ENCODE measurements at places on chromosomes 5 and 9.
A peak's percentile ranks its signal among the peaks of the same experiment; 100 is the strongest.

- no peak for DNase-seq
Measured at GRCh38 chr9:22005021-22005701, 3.9 kb downstream of the CDKN2B start.

DNA sequence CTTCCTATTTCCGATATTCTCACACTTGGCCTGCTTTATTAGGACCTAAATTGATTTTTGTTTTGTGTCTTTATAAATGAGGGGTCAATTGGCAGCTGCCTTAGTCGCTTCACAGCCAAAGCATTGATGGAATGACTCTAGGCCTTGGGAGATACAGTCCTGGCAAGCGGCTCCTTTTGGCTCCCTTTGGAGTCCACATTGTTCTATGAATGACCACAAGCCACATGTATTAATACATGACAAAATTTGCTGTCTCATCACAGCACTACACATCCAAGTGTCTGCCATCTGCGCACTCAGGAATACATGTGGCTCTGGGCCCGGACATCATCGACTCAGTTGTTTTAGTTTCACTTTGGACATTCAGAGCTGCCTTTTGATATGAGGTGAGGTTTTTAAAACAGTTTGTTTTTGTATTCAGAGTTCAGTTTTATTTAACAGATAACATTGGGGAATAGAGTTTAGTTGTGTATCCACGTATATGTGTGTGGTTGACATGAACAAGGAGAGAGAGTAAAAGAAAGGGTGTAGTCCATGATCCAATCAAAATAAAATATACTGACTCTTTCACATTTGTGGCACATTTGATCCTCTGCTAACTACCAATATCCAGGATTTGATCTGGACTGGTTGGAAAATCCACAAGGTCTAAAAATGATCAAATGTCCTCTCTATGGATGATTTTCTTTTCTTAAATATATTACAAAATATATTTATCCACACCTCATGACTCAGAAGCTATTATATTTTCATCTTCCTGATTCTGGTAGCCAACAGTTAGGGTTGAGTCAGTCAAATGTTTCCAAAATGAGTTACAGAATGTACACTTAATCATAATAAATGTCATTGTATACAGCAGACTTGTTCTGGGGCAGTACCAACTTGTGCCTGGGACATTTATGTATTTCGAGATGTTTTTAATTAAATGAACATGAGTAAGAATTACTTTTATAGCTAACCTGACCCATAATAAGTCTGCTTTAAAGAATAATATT lies 114.0 kb upstream of the MTAP start:
- DNase-seq = no peak

GRCh38 chr5:150353032-150353675 lies 4.3 kb upstream of the TCOF1 start:
- DNase-seq = no peak

- no peak for DNase-seq
Measured at GRCh38 chr9:76944011-76944410, 38.1 kb upstream of the PRUNE2 start.

GRCh38 chr9:128323212-128323730 lies 632 bp downstream of the COQ4 start:
- DNase-seq = no peak

GRCh38 chr5:125014202-125014601 lies 267.8 kb upstream of the ZNF608 start:
- DNase-seq = no peak

DNA sequence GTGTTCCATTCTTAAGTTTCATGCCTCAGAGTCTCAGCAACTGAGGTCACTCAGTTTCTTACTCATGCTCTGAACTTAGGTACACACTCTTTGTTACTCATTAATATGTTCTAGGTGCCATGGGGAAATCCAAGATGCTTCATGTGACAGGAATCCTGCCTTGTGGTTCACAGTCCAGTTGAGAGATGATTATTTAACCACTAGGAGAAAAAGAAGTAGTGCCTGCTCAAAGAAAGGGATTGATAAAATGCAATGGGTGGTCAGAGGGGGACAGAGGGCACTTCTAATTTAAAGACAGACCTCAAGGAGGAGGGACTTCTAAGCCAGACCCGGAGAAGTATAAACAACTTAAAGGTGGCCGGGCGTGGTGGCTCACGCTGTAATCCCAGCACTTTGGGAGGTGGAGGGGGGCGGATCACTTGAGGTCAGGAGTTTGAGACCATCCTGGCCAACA lies 69.0 kb downstream of the UGCG start:
- DNase-seq = no peak

GRCh38 chr9:36037549-36038122 lies 923 bp downstream of the RECK start:
- no peak for DNase-seq

GRCh38 chr9:86792136-86792535 lies 155.2 kb downstream of the GAS1 start:
- DNase-seq = no peak

- no peak for DNase-seq
Measured at GRCh38 chr5:152634586-152634985, 229.5 kb upstream of the NMUR2 start.

DNA sequence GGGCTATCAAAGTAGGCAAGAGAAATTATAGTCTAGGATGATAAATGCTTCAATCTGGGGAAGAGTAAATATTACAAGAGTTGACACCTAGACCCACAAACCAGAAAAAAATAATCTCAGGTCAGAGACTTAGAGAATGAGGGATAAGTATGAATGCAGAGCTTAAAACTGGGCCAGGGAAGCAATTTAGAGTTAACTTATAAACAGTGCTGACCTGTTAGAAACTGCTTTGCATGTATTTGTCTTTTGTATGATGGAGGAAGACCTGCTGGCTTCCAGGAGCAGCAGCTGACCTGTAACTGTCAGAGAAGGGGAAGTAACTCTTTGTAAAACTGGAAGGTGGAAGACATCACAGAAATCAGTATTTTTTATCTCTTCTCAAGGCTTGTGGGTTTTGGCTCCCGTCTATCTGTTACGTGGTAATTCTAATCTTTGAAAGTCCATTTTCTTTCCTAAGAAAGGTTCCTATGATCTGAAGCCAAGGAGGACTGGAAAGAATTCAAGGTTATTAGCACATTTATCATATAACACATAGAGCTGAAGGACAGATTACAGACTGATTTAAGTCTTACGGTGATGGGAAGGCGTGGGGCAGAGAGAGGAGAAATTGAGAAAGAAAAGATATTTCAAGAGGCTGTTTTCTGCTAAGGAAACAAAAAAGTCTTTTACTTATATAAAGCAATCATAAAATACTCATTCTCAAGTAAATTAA lies 114.7 kb upstream of the ADAMTS19 start:
- DNase-seq = no peak

DNA sequence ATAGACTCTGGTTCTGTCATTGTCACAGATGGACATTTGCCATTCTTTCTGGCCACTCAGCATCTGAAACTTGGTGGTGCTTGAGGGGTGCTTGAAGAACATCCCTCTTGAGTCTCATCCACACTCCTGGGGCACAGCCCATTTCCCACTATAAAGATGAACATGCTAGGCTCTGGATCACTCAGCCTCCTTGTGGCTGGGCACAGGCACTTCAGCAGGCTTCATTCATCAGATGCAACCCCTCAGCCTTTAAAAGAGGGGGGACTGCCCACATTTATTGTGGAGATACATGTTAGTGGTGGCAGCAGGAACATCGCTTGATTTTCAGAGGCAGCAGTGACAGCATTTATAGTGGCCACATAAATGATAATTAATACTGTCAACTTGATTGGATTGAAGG lies 124.7 kb upstream of the NIPBL start:
- DNase-seq = no peak

- no peak for DNase-seq
Measured at GRCh38 chr9:135810806-135811575, 96.4 kb downstream of the CAMSAP1 start.

DNA sequence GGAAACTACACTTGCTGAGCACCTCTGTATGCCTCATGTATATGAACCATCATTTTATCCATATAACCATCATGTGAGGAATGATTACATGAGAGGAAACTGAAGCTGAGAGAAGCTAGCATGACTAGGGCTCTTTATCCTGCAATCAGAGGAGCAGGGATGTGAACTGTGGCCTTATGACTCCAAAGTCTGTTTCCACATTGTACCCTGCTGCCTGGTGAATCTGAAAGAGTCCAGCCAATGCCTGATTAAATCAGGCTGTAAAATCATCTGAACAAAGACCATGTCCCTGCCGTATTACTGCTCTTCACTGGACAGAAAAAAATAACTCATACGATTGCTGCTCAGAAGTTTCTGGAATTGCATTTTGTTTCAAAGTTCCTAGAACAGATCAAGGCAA lies 67.0 kb downstream of the LPAR1 start:
- DNase-seq = no peak

- DNase-seq = peak; percentile 0
Measured at GRCh38 chr9:15104826-15105420, 194.7 kb upstream of the FREM1 start.

DNA sequence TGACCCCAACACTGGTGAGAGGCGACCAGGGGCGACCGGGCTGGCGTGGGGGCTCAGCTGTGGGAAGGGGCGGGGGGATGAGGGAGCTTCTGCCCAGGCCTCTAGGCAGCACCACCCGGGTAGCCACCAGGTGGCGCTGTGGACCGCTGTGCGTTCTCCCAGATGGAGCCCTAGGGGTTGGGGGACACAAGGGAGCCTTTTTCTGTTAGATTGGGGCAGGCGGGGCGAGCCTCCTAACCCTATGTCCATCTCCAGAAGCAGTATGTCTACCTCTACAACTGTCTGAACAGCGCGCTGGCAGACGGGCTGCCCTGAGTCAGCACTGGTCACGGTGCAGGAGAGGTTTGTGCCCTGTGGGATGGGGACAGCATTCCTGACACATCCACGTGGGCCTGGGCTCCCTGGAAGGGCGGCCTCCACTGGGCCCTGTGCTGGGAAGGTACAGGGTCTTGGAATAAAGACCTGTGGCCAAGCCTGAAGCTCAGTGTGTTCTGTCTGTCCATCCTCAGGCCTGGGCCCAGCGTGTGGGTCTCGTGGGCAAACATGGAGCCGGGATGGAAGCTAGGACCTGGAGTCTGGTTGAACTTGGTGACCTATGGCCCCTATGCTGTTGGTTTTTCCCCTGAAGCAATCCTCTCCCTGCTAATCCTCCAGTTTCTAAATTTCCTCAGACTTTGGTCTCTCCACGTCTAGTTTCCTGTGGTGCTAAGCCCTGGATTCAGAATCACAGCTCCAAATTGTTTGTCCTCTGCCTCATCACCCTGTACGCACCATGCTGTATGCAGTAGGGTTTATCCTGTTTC lies 23.1 kb upstream of the SPTLC1 start:
- peak; percentile 13 for DNase-seq

DNA sequence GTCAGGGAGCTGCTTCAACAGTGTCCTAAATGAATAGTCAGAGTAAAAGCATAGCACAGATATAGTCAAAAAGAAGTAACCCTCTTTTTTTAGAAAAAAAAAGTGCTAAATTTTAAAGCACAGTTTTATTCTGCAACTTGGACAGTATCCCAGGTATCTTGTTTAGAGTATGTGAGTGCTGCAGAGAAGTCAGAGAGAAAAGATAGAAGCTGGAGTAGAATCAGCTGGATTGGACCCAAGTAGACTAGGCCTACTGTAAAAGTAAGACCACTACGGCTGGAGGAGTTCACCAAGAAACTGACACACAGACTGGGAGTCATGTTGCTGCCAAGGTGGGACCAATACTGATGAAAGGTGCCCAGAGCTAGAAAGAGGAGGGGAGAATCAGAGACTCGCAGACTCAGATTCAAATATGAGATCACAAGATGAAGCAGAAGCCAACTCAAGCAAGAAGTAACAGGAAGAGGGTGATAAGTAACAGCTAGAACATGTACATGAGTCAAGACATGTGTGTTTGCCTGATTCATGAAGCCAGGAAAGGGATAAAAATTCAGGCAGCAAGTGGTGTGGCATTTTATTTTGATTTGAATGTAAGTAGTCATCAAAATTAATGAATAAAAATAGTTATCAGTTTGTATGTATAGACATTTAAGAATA lies 25.6 kb upstream of the TUSC1 start:
- no peak for DNase-seq

- no peak for DNase-seq
Measured at GRCh38 chr9:100724886-100725285, 147.0 kb downstream of the CAVIN4 start.

GRCh38 chr5:138440159-138441073 lies 1.6 kb downstream of the REEP2 start:
- DNase-seq = no peak

DNA sequence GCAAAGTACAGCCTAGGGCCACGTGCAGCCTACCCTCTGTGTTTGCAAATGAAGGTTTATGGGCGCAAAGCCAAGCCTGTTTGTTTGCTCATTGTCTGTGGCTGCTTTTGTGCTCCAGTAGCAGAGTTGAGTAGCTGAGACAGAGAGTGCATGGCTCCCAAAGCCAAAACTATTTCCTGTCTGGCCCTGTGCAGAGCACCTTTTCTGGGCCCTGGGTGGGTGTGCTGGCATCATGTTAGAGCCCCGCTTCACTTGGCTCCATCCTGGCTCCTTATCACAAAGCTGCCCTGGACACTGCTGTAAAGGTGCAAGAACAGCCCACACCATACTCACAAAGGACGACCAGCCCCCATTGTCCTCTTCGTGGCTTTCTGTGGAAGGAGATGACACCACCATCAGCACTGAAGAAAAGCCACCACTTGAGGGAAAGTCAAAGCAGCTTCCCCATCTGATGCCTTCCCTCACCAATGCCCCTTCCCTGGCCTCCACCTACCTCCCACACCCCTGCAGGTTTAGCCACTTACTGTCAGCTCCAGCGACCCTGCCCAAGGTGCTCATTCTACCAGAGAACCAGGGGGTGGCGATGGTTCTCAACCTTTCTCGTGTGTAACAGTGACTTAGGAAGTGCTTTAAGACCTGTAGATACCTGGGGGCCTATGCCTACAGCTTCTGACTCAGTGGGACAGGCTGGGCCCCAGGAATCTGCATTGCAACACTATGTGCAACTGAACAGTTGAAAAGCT lies 23.4 kb downstream of the LCP2 start:
- DNase-seq = no peak

DNA sequence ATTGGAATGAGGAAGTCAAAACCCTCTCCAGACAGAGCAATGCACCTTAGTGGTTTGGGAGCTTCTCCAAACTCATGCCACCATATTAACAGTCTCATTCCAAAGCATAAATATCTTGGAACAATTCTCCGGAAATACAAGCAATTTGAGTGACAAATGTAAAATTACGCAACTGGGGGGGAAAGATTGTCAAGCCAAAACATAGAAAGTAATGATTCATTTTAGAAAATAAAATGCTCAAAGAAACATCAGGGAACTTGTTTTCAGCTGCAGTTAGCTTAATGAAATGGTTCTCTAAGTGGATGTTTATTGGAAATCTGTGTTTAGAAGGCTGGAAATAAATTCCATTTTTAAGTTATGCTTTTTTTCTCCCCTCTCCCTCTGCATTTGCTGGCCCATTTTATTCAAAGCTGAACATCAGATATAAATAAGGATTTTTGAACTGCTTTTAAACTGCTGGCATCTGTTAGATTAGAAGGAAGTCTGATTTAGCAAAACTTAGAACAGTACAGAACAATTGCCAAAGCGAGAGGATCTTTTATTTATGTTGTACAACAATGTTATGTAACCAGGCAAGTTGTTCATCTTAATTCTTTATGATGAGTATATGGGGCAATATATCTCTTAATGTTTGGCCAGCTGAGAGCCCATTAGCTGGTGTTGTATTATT lies 551.9 kb downstream of the PRELID2 start:
- DNase-seq = no peak
